Activated CD8-positive, alpha-beta memory T cell treated with anti-CD3 and anti-CD28 coated beads for 36 hours (primary cell): ENCODE measurements at places on chromosomes 11 and 22. TPM values are rescaled to one million over a fixed set of nuclear protein-coding genes. Genes with fewer than 3 reads are reported as not detected.

The SGSM1 gene
- total RNA-seq = 0.27 TPM

The FOSL1 gene
- 24.7 TPM for total RNA-seq

The SCGB1A1 gene
- not detected for total RNA-seq

The LRRC74B gene
- not detected for total RNA-seq

The LMO1 gene
- total RNA-seq = not detected

The CEP126 gene
- 1.3 TPM for total RNA-seq

The PVALB gene
- total RNA-seq = not detected

The TMPRSS6 gene
- 0.88 TPM for total RNA-seq

The MOGAT2 gene
- total RNA-seq = not detected

The C11orf52 gene
- total RNA-seq = not detected

The BRSK2 gene
- total RNA-seq = 1.3 TPM

The OR52I2 gene
- total RNA-seq = not detected

The RIBC2 gene
- total RNA-seq = 13.3 TPM

The CD59 gene
- 26.4 TPM for total RNA-seq
